Right lung (tissue), 10 donors: ENCODE measurements at places on chromosomes 2 and 18.

GRCh38 chr2:119019521-119019920, 77.5 kb downstream of the MARCO start:
- no peak for DNase-seq

GRCh38 chr2:177334940-177335543, 57.5 kb upstream of the AGPS start:
- DNase-seq = peak; percentile 35

DNA sequence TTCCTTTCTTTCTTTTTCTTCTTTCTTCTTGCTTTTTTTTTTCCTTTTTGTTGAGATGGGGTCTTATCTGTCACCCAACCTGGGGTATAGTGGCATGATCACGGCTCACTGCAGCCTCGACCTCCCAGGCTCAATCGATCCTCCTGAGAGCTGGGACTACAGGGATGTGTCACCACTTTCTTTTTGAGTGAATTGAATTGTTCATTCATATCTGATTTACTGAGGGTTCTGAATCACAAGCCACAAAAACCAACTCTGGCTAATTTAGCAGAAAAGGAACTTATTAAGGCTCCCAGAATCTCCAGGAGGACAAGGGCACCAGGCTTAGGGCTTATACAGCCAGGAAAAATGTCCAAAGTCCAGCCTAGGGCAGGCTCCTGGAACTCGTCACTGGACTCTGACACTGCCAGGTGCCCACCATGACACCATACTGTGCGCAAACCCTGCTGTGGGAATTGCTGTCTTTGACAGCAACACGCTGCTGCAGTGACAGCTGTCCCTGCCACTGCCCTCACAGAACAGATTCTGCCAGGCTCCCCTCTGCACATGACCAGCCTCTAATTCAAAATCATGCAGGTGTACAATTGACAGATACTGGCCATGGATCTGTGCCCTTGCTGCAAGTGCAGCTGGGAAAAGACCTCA, 42.9 kb upstream of the EML6 start:
- no peak for DNase-seq

DNA sequence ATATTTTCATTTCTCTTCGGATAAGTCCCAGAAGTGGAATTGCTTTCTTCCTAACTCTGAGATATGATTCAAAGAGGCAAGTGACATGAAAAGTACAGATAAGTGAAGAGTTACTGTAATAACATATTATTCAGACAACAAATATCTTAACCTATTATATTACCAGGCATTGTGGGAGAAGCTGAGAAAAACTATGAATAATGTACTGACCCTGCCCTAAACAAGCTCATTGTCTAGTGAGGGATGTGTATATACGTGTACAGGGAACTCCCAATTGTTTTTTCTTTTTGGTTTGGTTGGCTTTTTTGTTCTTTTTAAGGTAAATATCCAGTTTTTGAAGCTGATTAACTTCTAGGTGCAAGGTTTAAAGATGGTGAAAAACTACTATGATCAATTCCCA, 26.5 kb downstream of the NCKAP1 start:
- DNase-seq = no peak

- DNase-seq = no peak
Measured at GRCh38 chr2:177989029-177989885, 83.3 kb downstream of the PDE11A start.

DNA sequence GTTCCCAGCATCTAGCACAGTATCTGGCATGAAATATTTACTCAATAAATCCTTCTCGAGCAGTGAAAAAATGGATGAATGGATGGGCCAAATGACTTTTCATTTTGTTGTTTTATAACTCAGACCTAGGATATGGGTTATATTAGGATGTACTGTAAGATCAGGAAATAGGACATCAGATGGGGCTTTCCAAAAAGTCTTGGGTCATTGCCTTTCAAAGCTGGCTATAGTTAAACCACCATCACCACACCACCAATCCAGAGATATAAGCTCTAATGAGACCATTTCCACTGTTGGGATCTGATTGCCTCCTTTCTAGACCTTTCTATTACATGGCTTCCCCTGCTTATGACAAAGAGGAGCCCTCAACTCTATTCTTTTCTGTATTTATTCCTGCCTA, 525.0 kb upstream of the TCF4 start:
- no peak for DNase-seq

GRCh38 chr18:59502274-59503175, 143.5 kb upstream of the LMAN1 start:
- DNase-seq = peak; percentile 98

- peak; percentile 71 for DNase-seq
Measured at GRCh38 chr18:22005191-22005841, 164.1 kb upstream of the GATA6 start.

- no peak for DNase-seq
Measured at GRCh38 chr2:190910341-190911136, 29.9 kb downstream of the GLS start.

DNA sequence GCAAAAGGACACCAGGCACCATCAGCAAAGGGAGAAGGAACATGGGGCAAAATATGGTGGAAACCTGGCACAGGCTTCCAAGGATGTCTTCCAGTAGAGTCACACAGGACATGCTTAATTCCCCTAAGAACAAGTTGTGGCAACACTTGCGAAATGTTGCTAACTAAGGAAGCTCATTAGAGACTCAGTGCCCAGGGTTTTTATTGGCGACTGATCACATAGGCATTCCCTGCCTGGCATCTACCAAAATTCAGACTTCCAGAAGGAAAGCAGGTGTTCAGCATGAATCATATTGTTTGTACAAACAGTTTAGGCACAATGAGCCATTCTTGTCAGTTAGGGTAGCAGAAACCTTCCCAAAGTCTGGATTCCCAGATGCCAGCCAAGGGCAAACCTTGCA, 25.7 kb downstream of the SLC4A1AP start:
- no peak for DNase-seq

- no peak for DNase-seq
Measured at GRCh38 chr2:95374451-95374920, 28.0 kb upstream of the FAHD2A start.

- DNase-seq = no peak
Measured at GRCh38 chr18:45865466-45865865, 40.0 kb downstream of the SIGLEC15 start.

- DNase-seq = no peak
Measured at GRCh38 chr2:15984368-15985255, 44.3 kb downstream of the MYCN start.

GRCh38 chr2:225270861-225271260, 128.6 kb upstream of the NYAP2 start:
- DNase-seq = no peak

- no peak for DNase-seq
Measured at GRCh38 chr2:7270011-7270431, 352.8 kb downstream of the RNF144A start.

DNA sequence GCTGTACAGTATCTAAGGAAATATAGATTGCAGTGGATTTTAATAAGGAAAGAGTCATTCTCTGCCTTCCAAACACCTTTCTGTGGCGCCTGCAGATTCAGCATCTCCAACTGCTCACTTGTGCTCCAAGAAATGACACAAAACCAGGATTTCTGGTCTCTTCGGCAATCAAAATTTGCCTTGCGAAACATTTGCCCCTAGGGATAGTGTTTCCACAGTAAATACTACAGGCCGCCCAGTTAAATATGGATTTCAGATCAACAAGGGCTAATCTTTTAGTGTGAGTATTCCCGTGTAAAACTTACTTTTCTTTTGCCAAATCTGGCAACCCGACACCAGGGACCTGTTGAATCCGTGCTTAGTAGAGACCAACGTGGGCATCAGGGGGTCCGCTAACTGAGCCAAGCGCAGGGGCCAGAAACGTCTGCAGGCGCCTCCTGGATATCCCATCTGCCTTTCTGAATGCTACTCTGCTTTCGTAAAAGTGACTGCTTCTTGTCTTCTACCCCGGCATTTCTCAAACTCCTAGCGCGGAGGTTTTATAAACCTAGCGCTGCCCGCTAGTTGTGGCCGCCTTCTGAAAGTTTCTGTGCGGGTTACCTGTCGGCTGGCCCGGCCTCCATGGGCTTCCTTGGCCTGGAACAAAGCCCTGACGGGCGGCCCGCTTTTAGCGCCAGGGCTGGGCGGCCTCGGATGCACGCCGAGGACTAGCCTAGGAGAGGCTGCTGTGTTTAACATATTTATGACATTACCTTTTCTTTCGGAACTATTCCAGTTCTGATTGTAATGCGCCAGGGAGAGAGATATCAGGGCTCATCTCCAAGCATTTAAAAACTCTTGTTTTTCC, 2.5 kb downstream of the CYP1B1 start:
- DNase-seq = no peak

DNA sequence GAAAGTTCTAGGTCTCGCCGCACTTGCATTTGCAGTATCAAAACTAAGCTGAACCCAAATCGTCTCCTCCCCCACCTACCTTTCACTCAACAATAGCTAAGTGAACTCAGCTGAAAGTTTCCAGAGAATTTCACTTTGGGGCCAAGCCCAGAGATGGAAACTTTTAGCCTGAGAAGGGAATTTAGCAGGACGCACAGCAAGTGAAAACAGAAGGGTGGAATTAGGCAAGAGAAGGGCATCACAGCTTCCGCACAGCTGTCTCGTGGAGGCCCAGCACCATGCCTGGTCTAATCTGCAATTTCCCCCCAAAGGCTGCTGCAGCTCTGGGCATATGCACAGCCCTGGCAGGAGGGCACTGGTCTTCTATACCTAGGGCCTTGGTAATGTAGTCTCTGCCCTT, 262.0 kb downstream of the TNS1 start:
- no peak for DNase-seq

GRCh38 chr18:1371724-1372123, 467.1 kb downstream of the ADCYAP1 start:
- DNase-seq = no peak

GRCh38 chr2:172373076-172373475, 54.3 kb upstream of the ITGA6 start:
- no peak for DNase-seq

GRCh38 chr2:119208791-119209203, 14.8 kb upstream of the STEAP3 start:
- no peak for DNase-seq

- no peak for DNase-seq
Measured at GRCh38 chr2:38261569-38262068, 115.5 kb downstream of the ATL2 start.

- DNase-seq = no peak
Measured at GRCh38 chr2:79822136-79822535, 309.3 kb downstream of the CTNNA2 start.

- DNase-seq = no peak
Measured at GRCh38 chr18:51076503-51076902, 46.5 kb downstream of the SMAD4 start.

- DNase-seq = no peak
Measured at GRCh38 chr18:26708806-26709716, 156.4 kb downstream of the AQP4 start.

- DNase-seq = no peak
Measured at GRCh38 chr2:14633061-14633460, 544 bp downstream of the LRATD1 start.

GRCh38 chr2:95272299-95272751, 1.9 kb upstream of the PROM2 start:
- no peak for DNase-seq
